ENCODE measurements at places on chromosomes 16 and 17.
A peak's percentile ranks its signal among the peaks of the same experiment; 100 is the strongest.

DNA sequence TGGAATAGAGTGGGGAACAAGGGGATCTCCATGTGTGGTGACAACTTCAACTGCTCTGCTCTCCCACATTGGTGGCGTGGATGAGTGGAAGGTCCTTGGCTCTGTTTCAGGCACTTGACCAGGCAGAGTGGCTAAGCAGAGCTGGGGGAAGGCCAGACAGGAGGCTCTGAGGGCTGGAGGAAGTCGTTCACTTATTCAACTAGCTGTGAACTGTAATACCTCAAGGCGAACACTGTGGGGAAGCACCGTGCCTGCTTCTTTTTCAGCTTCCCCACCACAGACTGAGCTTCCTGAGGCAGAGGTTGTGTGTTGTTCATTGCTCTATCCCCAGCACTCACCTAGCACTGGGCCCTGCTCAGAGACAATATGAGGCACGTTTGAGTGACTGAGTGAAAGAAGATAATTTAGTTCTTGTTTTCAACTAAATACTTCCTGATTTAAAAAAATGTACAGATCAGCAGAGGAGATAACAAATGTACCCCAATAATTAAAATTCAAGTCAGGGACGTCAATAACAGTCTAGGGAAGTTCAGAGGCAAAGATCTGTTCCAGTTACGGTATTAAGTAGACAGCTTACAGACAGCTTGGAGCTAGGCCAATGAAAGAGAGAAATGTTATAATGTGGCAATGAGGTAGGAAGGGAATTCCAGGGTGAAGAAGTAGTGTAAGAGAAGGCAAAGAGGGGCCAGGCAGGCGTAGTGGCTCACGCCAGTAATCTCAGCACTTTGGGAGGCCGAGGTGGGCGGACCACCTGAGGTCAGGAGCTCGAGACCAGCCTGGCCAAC, 34.7 kb downstream of the MYO18A start:
- peak; percentile 70 for DNase-seq

GRCh38 chr17:42806249-42806648, 7.6 kb downstream of the CNTD1 start:
- no peak for DNase-seq

GRCh38 chr17:47611372-47612350, 38.1 kb upstream of the KPNB1 start:
- DNase-seq, result peak; percentile 20

GRCh38 chr16:78961464-78961863, 639.1 kb downstream of the MAF start:
- DNase-seq, result no peak

GRCh38 chr16:62738666-62739460, 702.6 kb upstream of the CDH8 start:
- DNase-seq, result no peak

DNA sequence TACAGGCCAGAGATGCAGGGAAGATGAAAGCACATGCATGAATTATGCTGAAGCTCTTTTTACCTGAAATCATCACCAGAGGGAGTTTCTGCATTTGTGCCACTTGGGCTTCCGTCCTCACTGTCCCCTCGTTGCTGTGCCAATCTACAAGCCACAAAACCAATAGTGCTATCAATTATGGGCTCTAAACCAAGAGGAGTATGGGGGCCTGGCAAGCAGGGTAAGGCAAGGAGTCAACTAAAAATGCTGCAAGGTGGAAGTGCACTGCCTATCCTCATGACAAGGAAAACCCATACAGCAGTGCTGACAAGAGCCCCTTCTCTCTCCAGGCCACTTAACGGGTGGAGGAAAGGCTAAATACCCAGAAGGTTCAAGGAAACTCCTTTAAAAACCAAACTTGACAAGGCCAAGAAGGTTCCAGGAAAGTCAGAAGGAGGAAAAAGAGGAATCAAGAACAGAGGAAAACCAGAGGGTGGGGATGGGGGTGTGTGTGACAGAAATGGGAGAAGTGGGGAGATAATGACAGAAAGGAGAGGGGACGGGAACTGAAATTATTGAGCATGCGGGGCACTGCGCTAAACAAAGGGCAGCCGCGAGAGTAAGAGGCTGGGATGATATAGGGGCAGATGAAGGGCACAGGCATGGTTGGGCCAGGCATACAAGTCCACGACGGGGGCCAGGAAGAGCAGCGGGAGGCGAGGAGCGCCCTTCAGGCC, 674 bp downstream of the C17orf75 start:
- peak; percentile 39 for DNase-seq

- no peak for DNase-seq
These were observed 330.1 kb downstream of the MAP2K6 start for GRCh38 chr17:69744512-69745070.

DNA sequence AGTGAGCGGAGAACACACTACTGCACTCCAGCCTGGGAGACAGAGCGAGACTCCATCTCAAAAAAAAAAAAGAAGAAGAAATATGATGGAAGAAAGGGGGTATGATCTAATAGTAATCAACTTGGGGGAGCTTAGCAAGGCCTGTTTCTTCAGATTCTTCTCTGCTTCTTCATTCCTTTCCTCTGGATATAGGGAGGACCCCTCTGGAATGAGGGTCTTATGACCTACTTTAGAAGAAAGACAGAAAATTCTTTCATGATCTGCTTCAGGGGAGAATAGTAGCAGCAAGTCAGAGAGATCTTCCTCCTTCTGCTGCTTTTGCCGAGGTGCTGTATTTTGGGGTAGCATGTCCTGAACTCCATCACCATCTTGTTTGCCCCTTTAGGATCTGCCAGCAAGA, 44.9 kb upstream of the ETV4 start:
- DNase-seq, result peak; percentile 47

DNA sequence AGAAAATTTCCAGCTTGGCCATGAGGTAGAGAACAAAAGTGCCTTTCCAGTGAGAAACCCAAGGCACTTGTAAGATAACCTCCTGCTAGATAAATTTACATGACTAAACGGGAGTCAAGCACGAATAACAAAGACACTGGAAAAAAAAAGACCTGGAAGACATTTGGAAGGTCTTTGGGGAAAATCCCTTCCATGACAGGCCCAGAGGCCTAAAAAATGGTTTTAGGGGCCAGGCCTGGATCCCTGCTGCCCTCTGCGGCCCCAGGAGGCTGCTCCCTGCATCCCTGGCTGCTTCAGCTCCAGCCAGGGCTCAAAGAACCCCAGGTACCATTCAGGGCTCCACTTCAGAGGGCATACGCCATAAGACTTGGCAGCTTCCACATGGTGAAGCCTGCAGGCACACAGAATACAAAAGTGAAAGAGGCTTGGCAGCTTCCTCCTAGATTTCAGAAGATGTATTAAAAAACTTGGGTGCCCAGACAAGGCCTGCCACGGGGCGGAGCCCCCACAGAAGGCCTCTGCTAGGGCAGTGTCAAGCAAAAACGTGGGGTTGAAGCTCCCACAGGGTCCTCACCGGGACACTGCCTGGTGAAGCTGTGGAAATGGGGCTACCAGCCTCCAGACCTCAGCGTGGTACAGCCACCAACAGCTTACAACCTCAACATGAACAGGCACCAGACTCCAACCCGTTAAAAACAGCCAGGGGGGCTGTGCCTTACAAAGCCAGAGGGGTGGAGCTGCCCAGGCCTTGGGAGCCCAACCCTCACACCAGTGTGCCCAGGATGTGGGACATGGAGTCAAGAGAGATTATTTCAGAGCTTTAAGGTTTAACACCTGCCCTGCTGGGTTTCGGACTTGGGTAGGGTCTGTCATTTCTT, 77.1 kb downstream of the SDK2 start:
- no peak for DNase-seq

- DNase-seq, result no peak
These were observed 665 bp downstream of the MYBBP1A start for GRCh38 chr17:4554441-4554996.

GRCh38 chr17:8226536-8227237, 16.3 kb upstream of the AURKB start:
- peak; percentile 93 for DNase-seq

DNA sequence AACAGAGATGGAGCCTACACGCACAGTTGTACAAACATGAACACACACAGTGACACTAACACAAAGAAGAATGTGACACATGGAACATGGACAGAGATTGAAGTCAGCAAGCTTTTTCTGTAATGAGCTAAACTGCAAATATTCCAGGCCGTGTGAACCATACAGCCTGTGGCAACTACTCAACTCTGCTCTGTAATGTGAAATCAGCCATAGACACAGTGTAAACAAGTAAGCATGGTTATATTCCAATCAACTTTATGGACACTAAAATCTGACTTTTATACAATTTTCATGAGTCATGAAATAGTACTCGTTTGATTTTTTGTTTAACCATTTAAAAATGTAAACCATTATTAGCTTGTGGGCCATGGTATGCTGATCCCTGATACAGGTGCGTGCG, 120.2 kb downstream of the SMG6 start:
- no peak for DNase-seq

DNA sequence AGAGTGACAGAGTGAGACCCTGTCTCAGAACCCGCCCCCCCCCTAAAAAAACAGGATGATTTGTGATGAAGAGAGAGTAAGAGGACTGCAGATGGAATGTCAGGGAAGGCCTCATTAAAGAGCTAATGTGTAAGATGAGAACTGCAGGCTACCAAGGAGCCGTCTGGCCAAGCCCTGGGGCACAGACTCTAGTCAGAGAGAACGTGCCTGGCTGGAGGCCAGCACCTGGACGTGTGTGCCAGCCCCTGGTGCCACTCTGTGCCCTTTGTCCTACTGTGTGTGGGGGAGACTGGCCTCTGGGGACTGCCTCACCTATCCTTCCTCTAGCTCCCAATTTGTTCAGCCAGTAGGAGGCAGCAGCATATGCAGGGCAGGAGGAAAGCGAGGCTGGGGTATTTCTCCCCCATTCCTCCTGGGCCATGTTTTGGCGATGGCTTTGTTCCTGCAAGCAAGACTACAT, 37.1 kb downstream of the KNOP1 start:
- no peak for DNase-seq

- no peak for DNase-seq
These were observed 20.0 kb upstream of the XPO6 start for GRCh38 chr16:28231763-28232162.

DNA sequence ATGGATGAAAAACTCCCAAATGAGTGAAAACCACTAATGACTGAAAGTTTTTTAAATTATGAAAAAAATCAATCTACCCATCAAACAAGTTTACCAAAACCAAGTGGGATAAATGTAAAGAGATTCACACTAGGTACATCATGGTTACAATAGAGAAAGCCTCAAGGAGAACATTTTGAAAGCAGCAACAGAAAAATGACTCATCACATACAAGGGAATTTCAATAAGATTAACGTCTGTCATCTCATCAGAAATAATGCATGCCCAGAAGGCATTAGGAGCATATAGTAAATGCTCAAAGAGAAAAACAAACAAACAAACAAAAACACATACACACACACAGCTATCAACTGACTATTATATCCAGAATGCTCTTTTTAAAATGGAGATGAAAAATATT, 261.8 kb upstream of the KIF2B start:
- no peak for DNase-seq

DNA sequence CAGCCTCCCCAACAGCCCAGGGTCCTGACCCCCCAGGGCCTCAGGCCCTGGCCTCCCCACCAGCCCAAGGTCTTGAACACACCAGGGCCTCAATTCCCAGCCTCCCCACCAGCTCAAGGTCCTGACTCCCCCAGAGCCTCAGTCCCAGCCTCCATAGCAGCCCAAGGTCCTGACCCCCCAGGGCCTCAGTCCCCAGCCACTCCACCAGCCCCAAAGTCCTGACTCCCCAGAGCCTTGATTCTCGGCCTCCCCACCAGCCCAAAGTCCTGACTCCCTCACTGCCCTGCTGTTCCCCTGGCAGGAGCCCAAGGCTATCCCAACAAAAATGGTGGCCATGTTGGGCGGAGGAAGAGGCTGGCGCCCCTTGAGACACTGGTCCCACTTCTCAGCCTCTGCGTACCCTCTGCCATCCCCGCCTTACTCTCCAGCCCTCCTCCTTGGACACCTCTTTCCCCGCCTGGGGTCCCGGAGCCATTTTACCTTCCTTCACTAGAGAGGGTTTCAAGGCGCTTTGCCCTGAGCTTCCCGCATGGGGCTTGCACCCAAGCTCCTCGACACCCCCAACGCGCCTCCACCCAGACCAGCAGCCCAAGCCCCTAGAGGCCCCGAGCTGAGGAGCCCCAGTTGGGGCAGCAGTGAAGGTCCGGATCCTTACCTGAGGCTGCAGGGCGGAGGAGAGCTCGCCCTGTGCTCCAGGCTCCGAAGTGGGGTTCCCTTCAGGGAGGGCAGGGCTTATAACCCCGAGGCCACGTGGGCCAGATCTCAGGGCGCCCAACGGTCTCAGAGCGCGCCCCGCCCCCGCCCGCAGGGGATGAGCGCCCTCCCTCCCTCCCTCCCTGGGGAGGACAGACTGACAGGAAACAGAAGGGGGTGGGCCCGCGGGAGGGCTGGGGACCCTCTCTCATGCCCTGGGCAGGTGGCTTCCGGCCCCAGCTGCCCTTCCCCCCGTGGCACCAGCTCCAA, 3.5 kb upstream of the TSPOAP1 start:
- no peak for DNase-seq

GRCh38 chr17:3573246-3574100, 15.9 kb upstream of the TRPV3 start:
- DNase-seq, result no peak

DNA sequence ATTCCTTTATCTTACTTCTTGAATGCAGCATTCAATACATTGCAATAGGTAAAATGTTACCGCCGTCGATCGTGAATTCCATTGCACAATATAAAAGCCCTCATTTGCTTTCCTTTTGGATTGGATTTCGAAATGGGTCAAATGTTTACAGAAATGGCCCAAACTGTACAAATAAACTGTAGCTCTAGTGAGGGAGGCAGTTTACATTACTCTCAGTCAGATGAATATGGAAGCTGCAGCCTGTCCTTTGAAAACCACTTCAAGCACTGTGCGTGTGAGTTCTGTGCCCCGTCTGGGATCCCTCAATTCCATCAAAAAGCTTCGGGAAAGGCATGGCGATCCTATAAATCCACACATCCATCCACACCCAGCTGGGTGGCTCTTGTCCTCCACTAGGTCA, 258.6 kb upstream of the FOXF1 start:
- no peak for DNase-seq

GRCh38 chr17:79317916-79318315, 243.3 kb downstream of the ENGASE start:
- no peak for DNase-seq

GRCh38 chr17:28686296-28686695, 24.3 kb downstream of the SUPT6H start:
- DNase-seq, result no peak

DNA sequence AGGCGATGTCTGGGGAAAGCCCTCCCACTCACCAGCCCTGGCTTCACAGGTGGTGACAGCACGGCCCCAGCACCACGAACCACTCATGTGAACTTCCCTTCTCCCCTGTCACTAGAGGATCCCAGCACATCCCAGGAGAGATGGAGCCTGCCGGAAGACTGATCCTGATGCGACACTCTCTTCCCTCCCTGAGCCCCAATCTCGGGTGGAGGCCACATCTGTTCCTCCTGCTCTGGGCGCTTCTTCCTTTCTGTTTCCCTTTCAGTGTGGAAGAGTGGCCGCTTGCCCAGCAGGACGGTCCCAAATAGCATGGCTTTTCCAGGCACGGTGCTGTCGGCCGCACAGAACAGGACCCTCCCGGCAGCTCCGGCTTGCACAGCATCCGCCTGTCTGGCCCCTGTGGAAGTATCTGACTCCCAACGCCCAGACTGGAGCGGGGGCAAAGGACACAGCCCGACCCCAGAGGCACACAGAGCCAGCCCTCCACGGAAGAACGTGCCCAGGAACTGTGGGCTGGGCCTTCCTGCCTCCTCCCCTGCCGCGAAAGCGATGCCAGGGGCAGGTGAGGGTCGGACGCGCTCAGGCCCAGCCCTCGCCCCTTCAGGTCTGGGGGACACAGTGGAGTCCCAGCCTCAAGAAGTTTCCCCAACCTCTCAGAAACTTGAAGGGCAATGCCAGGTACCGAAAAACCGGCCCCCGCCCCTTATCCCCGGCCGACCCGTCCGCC, 37.6 kb downstream of the CBFA2T3 start:
- DNase-seq, result no peak
